NK-92 treated with Interleukin-12 subunit alpha and Interleukin-12 subunit beta, amount 100 ng/mL, for 24 hours (cell line): ENCODE measurements at places on chromosomes 5 and 9.

DNA sequence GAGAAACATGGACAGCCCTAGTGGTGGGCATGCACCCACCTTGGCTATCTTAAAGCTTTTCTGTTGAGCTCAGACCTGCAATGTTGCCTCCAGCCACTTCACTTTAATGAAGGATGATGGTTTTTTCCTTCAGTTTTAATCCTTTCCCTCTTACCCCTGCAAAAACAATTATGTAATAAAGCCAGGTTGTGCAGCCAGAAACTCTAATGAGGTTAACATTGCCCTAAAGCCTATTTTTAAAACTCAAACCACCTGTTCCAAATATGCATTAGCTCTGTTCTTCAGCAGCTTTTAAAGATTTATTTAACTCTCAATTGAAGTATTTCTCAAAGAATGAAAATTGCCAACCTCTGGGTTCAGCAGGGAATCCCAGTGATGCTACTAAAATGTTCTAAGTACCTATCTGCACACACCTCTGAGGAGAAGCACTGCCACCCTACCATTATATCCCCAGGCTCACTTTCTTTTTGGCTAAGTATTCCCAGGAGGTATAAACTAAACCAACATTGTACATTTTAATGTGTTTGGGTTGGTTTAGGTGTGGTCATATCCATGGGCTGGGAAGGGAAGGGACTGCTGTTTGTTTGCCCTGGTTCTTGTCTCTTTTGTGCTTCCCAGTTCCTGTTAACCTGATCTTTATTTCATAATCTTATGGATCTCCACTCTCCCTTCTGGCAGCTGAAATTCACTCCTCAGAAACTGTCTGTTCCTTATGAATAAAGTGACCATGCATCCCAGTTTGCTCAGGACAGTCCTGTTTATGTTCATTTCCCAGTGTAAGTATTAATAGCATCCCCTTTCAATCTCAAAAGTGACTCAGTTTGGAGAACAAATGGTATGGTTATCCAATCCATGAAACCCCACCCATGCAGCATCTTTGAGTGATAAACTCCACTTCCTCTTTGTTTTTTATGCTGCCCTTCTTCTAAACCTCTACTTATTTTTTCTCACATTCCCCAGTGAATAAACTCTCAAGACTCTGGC lies 251.7 kb downstream of the RAB3C start:
- no peak for DNase-seq

- no peak for DNase-seq
Observed at GRCh38 chr5:40491644-40492043, 188.1 kb upstream of the PTGER4 start.

DNA sequence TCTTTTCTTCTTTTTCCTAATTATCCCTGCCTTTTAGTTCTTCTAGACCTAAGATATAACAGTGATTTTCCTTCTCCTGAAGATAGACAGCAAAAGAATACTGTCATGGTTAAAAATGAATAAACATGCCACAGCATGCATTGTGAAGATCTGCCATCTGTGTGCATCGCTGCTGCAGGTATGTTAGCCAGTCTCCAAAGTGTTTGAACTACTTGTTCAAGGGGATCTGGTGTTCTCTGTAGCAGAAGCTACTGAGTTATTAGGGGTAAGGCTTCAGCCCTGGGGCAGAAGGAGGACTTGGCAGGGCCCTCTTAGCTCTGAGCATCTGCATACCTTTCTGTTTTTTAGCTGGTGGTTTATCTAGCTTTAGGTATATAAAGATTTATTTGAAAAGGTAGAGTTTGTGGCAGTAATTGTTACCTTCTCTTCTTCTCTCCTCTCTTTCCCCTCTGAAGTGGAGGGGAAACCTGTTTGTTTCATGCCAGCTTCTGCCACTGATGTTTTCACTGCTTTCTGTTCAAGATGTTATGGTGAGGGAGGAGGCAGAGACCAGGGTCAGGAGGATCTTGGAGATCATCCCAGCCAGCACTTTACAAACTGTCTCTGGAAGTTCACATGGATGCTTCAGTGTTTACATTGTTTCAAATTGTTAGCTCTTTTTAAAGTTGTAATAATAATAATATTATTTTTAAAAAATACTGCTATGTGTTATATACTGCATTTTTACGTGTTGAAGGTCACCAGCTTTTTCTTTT lies 25.2 kb downstream of the GALNT10 start:
- DNase-seq: no peak

DNA sequence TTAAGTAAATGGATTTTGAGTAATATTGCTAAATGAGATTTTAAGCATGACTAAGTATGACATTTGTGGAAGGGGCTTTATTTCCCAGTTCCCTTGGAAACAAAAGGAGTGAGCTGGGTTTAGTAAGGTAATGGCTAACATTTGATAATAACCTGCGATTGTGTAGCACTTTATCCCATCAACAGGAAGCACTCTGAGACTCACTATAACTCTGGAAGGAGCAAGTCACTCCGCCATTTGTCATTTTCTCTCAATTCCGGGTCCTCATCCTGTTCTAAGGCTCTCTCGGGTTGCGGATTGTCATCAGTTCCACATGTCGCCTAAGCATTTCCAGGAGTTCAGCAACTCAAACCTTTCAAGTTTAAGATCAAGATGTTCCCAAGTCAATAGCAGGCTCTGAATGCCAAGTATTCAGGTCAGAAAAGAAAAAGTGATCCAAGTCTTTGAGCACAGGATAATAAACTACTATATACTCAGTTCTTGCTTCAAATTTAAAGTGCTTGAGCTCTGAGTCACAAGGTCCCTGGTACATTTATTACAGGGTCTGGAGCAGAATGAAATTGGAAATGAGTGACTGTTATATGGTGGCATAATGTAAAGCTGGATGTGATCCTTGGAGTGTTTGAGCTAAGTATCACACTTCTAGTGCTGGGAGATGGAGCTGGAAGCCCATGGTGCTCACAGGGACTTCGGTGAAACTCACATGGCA lies 39.3 kb downstream of the CAPSL start:
- DNase-seq: no peak

DNA sequence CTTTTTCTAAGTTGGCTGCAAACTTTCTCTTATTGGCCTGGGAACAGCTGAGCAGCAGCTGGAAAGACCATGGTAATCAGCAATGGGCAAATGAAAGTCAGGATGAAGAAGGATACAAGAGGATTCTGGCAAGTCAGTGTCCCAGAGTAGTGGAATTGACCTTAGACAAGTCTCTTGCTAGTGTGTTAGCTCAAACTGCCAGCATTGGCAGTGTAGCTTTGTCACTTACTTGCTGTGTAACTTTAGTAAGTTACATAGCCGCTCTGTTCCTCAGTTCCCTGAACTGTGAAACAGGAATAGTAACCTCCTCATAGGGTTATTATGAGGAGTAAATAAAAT lies 3.6 kb downstream of the ALDH1A1 start:
- no peak for DNase-seq

- DNase-seq: no peak
Observed at GRCh38 chr5:1702318-1702717, 97.3 kb downstream of the MRPL36 start.

DNA sequence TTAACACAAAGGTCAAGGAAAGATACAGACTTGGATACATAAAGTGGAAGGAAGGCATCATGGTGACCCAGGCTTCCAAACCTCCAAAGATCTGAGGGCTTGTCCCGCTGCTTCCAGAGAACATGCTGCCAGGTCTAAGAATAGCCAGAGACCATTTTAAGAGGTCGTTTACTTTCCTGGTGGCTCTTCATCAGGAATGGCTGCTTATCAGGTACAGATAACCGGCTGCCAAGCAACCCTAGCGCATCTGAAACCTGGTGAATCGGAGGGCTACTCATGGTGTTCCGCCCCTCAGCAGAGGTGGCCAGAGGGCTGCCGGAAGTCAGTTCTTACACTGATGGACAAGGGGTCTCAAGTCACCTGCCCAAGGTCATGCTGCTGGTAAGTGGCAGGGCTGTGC lies 251.3 kb upstream of the DAP start:
- DNase-seq: no peak

- DNase-seq: no peak
Observed at GRCh38 chr9:97769208-97769607, 72.1 kb upstream of the XPA start.

- DNase-seq: no peak
Observed at GRCh38 chr9:17927616-17928015, 348.8 kb downstream of the SH3GL2 start.

DNA sequence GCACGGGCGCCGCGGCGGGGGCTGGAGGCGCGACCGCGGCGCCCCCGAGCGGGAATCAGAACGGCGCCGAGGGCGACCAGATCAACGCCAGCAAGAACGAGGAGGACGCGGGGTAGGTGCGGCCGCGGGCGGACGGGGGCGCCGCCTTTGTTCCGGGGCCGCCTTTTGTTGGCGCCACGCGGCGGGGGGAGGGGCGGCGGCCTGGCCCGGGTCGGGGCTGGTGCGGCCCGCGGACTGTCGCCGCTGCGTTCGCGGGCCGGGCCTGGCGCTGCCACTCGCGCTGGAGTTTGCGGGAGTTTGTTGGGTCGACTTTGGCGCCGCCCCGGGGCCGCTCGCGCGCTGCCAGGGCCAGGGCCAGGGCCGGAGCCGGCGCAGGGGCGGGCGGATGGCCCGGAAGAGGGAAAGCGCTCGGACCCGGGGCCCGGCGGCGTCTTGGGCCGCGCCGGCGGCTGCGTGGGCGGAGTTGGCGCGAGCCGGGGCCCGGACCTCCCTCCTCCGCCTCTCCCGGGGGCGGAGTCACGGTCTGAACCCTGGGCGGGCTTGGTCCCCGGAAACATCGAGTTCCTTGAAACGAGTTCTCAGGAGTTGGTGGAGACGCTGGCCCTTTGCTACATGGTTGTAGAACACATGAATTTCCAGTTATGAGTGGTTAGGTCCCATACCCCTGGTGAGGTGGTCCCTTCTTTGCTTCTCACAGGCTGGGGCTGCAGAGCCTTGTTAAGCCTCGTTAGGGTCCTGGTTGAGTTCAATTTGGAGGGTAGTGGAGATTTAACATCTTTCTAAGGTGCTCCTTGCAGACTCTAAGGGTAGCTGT lies 809 bp downstream of the HNRNPAB start:
- peak; percentile 69 for DNase-seq

DNA sequence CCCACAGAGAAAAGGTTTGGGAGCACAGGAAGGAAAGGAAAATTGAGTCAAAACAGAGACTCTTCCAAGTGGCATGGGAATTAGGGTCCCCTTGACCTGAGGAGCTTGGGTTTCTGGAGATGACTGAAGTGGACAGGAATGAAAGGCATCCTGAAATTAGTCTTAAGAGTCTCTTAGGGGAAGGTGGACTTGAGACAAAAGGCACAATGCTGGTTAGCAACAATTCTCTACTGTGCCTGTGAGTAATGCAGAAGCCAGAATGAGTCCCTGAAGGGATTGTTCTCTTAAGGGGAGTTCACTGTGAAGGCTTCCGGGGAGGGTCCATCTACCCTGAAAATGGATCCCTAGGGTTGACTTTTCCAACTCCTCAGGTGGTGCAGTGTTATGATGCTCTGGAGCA lies 58.4 kb upstream of the FOXE1 start:
- DNase-seq: no peak

- DNase-seq: no peak
Observed at GRCh38 chr9:115739096-115739875, 414.3 kb upstream of the PAPPA start.

DNA sequence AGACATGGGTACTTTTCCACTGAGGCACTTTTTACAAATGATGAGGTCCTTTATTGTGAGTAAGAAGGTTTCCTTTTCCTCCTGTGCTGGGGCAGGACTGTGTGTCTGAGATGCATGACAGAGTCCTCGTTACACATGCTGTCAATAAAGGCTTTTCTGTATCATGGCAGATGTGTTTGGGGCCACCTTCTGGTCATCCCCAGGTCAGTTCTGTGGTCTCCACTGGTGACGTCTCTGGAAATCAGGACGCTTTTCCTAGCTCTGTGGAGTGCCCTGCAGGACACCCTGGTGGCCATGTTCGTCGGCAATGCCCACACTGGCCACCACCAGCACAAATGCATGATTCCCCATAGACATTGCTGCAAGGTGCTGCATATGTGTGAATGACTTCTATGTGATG lies 2.8 kb downstream of the CMBL start:
- DNase-seq: no peak

- DNase-seq: no peak
Observed at GRCh38 chr5:151383011-151383410, 35.7 kb upstream of the SLC36A2 start.

DNA sequence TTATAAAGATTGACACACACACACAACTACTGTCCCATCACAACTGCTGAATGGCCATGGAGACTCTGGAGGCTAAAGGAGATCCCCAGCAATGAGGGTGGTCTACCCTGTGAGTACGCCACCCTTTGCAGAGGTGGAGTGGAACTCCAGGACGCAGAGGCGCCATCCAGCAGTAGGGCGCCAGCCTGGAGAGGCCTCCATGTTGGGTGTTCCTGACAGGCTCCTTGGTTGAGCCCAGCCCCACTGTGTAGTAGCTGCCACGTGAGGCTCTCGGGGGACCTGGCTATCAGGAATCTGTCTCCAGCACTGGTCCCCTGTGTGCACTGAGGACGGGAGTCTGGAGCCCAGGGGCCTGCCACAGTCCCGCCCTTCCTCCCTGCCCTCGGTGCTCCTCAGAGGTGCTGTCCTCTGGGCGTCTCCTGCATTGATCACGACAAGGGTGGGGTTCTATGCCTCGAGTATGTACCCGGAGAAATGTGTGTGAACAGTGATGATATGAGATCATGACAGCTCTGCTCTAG lies 72.3 kb downstream of the DAP start:
- no peak for DNase-seq

- no peak for DNase-seq
Observed at GRCh38 chr5:90853750-90854149, 295.2 kb downstream of the ADGRV1 start.

- peak; percentile 46 for DNase-seq
Observed at GRCh38 chr5:68239487-68239886, 23.9 kb downstream of the PIK3R1 start.

DNA sequence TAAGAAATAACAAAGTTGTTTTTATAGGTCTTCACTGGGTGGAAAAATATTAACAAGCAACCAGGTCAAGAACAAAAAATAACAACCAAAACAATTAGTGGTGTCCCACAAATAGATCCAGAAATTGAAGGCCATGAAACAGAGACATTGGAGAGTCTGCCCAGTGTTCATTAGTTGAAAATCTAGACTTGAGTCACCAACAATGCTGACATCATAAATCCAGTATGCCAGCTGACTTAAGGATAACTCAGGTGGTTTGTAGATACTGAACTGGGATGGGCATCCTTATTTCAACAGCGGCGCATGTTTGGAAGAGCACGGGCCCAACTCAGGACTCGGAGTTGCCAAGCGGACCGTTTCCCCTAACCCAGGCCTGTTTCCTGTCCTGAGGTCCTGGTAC lies 80.7 kb upstream of the TNFAIP8 start:
- no peak for DNase-seq

DNA sequence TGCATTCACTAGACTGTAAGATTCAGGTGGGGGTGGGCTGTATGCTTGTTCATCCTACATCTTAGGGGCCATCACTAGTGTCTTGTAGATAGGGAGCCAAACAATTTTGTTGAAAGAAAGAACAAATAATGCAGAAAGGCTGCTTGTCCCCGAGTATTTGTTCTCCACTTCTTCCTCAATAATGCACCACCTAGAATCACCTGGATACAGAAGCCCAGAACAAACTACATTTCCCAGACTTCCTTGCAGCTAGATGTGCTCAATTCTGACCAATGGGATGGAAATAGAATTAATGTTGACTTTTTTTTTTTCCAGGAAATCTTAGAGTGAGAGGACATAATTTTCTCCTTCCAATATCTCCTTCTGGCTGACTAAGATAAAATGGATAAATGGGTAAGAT lies 38.9 kb upstream of the TNFSF8 start:
- no peak for DNase-seq

- DNase-seq: no peak
Observed at GRCh38 chr9:5582835-5583195, 46.1 kb upstream of the RIC1 start.

- no peak for DNase-seq
Observed at GRCh38 chr9:85402551-85402950, 339.2 kb downstream of the AGTPBP1 start.

- no peak for DNase-seq
Observed at GRCh38 chr5:44774279-44774880, 34.4 kb upstream of the MRPS30 start.
